ENCODE measurements at places on chromosomes 11 and 22.

GRCh38 chr11:20754933-20755332 lies 85.5 kb downstream of the NELL1 start:
- DNase-seq: no peak

GRCh38 chr22:44892243-44892642 lies 117.6 kb downstream of the PHF21B start:
- no peak for DNase-seq

GRCh38 chr11:96388891-96389719 lies 607 bp downstream of the CCDC82 start:
- DNase-seq: no peak

- no peak for DNase-seq
Measured at GRCh38 chr11:1012740-1013630, 23.5 kb downstream of the MUC6 start.

DNA sequence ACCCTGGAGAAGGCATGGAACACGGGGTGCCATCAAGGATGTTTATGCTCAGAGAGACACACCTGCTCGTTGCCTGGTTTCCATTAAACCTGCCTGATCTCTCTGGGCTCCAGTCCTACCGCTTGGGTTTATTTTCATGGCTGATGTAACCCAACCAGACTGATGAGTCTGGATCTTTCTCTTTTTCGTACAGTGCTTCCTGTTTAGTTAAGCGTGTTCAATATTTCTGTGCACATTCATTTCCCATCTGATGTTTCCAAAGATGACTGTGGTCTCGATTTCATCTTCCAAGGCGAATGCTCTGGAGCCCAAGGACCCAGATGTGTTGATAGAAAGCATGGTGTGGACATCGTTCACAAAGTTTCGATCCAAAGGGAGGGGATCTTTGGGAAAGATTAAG lies 84.3 kb downstream of the SNX19 start:
- DNase-seq: no peak

Data from activated T-cell treated with anti-CD3 and anti-CD28 coated beads for 1 hour (primary cell).